ENCODE measurements at places on chromosomes 5 and 9. TPM values are rescaled to one million over a fixed set of nuclear protein-coding genes. Genes with fewer than 3 reads are reported as not detected.

DNA sequence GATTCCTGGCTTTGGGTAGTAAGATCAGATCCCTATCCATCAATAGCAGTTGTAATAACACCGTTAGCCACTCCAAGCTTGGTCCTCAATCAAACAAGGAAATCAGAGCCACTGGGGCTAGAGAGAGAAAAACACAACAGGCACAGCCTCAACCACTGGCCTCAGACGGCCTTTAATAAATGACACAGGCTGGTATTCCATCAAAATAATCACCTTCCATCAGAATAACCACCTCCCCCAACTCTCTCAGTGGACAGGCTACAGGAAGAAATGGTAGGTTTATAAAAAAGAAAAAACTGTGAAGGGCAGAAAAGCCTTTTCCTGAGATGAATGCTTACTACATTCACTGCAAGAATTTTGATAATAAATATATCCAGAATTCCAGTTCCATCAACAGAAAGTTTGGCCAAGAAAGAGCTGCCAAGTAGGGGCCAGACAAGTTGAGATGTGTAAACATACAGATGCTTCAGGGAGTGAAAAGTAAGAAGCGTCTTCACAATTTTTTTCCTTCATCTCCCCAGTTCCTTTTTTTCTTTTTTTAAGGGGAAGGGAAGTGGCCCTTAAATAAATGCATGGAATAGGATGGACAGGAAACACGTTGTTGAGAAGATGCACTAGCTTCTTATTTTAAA, 5.5 kb downstream of the FOXD1 start:
- DNase-seq = no peak

- no peak for DNase-seq
These were observed 106.8 kb downstream of the CCDC192 start for GRCh38 chr5:127810017-127810416.

The FCN2 gene
- polyA plus RNA-seq = not detected

The SPINK13 gene
- polyA plus RNA-seq = not detected

The TAF11L10 gene
- not detected for polyA plus RNA-seq

GRCh38 chr9:20884985-20885593, 146.4 kb downstream of the HACD4 start:
- peak; percentile 34 for DNase-seq

DNA sequence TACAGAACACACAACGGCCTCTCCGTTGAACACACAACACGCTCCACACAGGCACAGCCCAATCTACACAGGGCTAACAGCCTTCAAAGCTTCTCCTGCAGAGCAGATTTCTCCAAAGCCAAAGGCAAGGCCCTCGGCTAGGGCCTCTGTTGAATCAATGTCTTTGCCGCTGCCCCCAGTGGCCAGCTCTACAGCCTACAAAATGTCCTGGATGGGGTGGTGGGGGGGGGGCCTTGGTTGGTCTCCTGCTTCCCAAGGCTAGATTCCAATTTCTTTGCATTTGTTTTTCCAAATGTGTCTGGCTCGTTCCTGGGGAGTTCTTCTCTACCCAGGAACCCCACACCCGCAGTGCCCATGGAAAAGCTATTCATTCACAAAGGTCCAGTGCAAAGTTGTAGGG, 167.2 kb downstream of the PAX5 start:
- no peak for DNase-seq

The IL9 gene
- polyA plus RNA-seq = not detected

- no peak for DNase-seq
These were observed 255.6 kb upstream of the C9orf72 start for GRCh38 chr9:27828908-27829307.

Data from naive thymus-derived CD4-positive, alpha-beta T cell (primary cell).